ENCODE measurements at places on chromosomes 11 and 22.

GRCh38 chr11:119206511-119207414 is 624 bp downstream of the CBL start:
- H3K27ac ChIP-seq = peak overlapping the region; percentile 93
- no peaks in the 10 kb centered on the region for H3K27me3 ChIP-seq
- H3K36me3 ChIP-seq = peaks cover 14% of the 10 kb centered on the region

DNA sequence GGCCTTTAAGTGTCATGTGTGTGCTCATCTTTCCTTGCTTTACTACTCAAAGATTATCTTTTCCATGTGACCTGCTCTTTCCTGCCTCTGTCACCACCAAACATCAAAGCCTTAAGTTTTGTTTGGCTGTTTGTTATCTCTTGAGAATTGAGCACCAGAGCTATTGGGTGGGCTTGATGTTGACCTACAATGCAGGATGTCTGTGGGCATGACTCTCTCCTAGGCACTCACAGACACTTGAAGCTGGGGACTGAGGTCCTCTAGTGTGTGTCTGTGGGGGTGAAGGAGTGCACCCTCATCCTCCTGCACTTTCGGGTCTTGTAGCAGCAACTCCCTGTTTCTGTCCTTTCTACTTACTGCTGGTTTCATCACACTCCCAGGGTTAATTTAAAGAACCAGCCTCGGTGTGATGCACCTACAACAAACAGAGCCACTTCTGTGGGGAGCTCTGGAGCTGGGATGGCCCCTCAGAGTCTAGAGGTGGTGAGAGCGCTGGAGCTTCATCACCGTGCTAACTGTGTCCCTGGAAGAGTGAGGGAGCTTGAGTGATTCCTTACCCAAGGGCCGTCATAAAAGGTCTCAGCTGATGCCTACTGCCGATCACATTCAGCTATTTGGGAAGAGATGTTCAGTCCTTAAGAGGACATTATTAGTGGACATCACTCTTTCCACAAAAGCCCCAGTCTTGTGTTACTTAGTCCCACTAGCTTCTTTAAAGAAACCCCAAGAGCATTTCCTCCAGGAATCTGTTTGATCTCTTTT is 56.3 kb downstream of the LRRC74B start:
- H3K27ac ChIP-seq = no peak overlapping the region
- no peak for DNase-seq
- peaks cover 5% of the 10 kb centered on the region for H3K36me3 ChIP-seq
- no peak overlapping the region for H3K4me3 ChIP-seq

- H3K4me3 ChIP-seq = no peak overlapping the region
- DNase-seq = no peak
- H3K27ac ChIP-seq = no peak overlapping the region
- no peaks in the 10 kb centered on the region for H3K27me3 ChIP-seq
Observed at GRCh38 chr11:109808569-109808968, 284.6 kb upstream of the ZC3H12C start.

- H3K4me3 ChIP-seq = no peak overlapping the region
- H3K27ac ChIP-seq = no peak overlapping the region
- no peaks in the 10 kb centered on the region for H3K27me3 ChIP-seq
- DNase-seq = no peak
Observed at GRCh38 chr22:19865141-19865829, 10.6 kb upstream of the GNB1L start.

DNA sequence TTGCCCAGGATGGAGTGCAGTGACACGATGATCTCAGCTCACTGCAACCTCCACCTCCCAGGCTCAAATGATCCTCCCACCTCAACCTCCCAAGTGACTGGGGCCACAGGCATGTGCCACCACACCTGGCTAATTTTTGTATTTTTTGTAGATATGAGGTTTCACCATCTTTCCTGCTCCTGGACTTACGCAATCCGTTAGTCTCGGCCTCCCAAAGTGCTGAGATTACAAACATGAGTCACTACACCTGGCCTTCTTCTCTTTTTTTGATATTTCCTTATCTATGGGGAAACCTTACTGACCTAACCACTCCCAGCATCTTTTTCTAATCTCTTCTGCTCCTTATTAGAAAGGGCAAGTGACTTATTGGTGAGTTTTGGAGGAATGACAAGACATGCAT is 121.7 kb upstream of the CHORDC1 start:
- DNase-seq = no peak
- H3K4me1 ChIP-seq = no peaks in the 10 kb centered on the region
- H3K27me3 ChIP-seq = no peaks in the 10 kb centered on the region
- H3K27ac ChIP-seq = no peak overlapping the region

- H3K27me3 ChIP-seq = peaks cover 39% of the 10 kb centered on the region
- DNase-seq = no peak
- H3K27ac ChIP-seq = no peak overlapping the region
- no peak overlapping the region for H3K4me3 ChIP-seq
- H3K4me1 ChIP-seq = peaks cover 4% of the 10 kb centered on the region
Observed at GRCh38 chr11:68372625-68373024, 60.2 kb downstream of the LRP5 start.

GRCh38 chr11:67302571-67303131 is 679 bp upstream of the SSH3 start:
- peak overlapping the region; percentile 81 for H3K27ac ChIP-seq
- peaks cover 40% of the 10 kb centered on the region for H3K36me3 ChIP-seq
- H3K4me1 ChIP-seq = peaks cover 18% of the 10 kb centered on the region
- peak overlapping the region; percentile 57 for H3K4me3 ChIP-seq
- DNase-seq = no peak
- no peaks in the 10 kb centered on the region for H3K27me3 ChIP-seq

DNA sequence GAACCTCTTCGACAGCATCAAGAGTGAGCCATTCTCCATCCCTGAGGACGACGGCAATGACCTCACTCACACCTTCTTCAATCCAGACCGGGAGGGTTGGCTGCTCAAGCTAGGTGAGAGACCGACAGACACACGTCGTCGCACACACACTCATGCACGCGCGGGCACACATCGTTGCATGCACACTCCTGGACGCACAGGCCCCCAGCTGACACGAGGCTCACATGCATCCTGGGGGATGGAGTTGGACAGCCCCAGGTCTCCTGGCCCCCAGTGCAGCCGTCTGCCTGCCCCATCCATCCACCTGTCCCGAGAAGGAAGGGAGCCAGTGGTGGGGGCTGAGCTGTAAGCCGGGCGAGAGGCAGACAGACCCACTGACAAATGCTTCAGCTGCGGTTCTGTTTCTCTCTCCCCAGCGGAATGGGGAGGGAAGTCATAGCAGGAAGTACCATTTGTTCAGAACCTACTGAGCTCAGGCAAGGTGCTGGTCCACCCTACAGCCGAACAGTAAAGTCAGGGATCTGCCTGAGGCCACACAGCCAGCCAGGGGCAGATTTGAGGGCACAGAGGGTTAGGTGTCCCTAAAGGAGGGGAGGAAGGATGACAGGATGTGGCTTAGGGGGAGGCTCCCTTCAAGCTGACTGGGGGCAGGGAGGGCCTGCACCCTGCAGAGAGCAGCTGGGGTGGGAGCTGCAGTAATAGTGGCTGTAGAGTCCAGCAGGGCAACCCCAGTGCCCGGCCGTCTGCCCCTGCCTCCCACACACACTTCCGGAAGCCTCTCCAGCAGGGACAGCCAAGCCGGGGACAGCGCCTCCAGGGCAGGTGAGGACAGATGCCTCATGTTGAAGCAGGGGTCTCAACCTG is 27.1 kb downstream of the CYTH4 start:
- peaks cover 60% of the 10 kb centered on the region for H3K36me3 ChIP-seq
- peaks cover 74% of the 10 kb centered on the region for H3K4me1 ChIP-seq
- H3K4me3 ChIP-seq = peak overlapping the region; percentile 83

Measured in effector memory CD8-positive, alpha-beta T cell (primary cell).